ENCODE measurements at places on chromosomes 7 and 10.

GRCh38 chr7:48085942-48086341 is 3.1 kb upstream of the UPP1 start:
- DNase-seq, result no peak

DNA sequence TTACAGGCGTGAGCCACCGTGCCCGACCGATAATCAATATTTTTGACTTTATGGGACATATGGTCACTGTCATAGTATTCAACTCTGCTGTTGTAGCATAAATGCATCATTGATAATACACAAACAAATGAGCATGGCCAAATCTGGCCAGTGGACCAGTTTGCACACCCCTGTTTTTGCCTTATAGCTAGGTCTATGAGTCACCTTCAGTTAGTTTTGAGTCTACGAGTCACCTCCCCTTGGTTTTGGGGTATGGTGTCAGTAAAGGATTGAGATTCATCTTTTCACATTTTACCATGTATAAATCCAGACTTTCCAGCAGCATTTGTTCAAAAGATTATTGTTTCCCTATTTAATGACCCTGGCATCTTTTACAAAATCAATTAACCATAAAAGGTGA is 362.5 kb upstream of the NRP1 start:
- DNase-seq, result no peak

- no peak for DNase-seq
Measured at GRCh38 chr7:4115442-4115841, 566.7 kb upstream of the FOXK1 start.

DNA sequence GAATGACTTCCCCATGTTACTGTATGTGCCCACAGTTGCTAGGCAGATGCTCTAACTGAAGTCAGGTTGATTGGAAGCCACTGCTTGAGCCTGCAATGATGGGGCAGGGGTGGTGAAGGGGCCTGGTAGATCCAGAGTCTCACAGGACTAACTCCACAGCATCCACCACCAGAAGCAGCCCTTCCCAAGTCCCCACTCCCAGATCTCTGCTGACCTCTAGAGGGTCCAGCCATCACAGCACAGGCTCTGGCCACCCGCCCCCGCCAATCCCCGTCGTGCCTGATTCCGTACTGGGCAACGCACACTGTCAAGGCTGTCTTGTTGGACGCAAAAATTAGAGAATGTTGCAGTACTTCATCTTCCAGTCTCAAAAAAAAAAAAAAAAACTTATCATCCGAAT is 136.8 kb upstream of the PDE1C start:
- no peak for DNase-seq

GRCh38 chr10:126448091-126448490 is 59.8 kb upstream of the ADAM12 start:
- DNase-seq, result no peak

DNA sequence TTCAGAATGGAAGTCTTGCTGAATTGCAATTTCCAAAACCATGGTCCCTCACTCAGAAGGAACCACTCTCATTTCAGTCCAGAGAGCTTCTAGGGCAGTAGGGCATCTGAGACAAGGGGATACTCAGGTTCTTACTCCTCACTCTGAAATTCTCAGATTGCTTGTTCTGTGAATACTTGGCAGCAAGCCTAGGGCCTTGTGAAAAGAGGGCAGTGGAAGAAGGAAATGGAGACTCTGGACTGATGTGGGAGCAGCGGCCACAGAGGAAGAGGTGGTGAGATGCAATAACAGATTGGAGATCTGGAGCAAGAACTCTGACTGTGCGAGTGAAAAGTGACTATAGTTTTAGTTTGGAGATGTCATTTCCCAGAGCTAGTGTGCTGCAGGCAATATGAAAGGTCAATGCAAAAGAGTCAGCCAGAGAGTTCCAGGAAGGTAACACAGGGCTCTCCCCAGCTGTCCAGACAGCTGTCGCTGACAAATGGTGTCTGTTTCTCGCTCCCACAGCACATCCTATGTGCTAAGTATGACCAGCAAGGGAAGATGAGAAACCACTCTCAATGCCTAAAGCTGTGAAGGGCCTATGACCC is 291.6 kb upstream of the KIAA1217 start:
- DNase-seq, result no peak

All from activated naive CD8-positive, alpha-beta T cell treated with anti-CD3 and anti-CD28 coated beads for 36 hours (primary cell).